NCI-H2171 (cell line): ENCODE measurements at places on chromosomes 7 and 10.

DNA sequence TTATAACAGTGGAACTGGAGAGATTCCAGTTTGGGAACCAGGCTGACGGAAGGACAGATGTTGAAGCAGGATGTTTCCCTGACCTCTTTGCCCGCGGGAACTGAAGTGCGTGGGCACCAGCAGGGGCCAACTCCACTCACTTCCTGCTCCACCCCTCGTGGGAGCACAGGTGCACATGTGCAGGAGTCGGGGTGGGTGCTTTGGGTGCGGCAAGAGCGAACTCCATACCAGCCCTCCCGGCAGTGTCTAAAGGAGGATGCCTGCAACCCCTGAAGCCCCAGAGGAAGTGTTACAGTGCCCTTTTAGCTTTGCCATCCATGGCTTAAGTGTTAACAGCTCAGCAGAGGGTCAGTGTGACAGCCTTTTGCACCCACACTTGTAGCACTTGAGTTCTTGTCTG lies 27.4 kb upstream of the UBE3C start:
- DNase-seq, result no peak

GRCh38 chr7:80618096-80618495 lies 20.3 kb upstream of the CD36 start:
- DNase-seq, result no peak

DNA sequence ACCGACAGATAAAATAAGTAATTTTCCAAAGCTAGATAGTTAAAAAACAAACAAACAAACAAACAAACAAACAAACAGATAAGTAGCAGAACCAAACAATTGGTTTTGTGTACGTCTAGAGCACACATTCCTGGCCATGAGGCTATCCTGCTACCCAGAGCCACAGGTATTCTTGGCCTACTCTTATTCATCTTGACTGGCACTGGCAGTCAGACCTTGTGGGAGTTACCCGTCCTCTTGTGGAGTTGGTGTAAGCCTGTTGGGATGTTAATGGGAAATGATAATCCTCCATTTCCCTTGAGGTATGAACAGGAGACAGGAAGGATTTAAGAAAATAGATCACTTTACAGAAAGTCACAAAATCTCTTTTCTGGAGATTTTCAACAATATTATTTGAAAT lies 142.4 kb upstream of the MEOX2 start:
- DNase-seq, result no peak

DNA sequence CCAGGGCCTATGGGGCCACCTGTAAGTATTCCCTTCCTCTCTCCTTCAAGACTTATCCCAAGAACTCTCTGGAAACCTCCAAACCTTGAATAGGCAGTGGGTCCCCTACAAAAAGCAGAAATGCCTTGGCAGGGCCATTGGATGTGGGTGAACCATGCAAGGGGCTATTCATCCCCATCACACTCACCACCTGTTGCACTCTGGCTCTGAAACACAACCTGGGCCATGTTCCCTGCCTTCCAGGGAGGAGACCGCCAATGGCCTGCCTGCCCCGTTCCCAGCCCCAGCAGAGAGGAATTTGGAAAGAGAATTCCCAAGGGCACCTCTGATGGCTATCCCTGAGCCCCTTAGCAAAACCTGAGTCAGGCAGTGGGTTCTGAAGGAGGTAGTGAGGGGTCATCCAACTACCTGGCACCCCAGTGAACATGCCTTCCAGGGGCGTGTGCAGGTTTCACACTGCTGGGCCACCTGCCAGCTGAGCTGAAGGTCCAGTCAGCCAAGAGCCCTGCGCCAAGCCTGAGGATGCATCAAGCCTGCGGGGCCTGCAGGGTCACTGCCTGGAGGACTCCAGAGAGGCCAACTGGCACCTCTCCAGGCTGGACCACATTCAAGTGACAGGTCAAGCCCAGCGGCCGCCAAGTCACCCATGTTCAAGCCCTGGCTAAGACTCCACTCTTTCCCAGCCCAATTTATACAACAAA lies 101.3 kb downstream of the COL13A1 start:
- DNase-seq, result no peak

DNA sequence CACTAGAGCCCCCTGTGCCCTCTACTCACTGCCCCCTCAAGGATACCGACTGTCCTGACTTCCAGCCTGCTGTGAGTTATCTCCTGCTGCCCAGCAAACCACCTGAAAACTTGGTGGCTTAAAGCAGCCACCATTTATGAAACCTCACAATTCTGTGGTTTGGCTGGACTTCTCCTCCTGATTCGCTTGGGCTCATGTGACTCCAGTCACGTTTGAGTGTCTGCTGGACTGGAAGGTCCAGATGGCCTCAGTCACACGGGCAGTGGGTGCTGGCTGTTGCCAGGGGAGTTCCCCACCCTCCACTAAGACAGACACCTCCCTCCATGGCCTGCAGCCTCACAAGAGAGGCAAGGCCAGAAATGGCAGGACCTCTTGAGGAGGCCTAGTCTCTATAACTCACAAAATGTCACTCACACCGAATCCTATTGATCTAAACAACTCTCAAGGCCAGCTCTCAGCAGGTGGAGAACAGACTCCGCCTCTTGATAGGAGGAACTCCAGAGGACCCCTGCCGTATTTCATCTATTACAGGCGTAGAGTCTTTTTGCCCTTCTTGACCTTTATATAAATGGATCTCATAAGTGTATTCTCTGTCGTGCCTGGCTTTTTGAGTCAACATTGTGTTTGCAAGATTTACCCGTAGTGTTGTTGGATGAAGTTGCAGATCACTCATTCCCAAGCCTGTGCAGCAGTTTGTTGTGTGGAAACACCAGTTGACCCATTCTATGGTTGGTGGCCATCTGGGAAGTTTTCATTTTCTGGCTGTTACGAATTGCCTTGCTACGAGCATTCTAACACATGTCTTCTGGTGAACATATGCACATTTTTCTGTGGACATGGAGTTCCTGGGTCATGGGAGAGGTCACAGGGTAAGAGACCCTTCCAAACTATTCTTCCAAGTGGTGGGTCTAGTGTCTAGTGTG lies 48.3 kb downstream of the ZMIZ1 start:
- no peak for DNase-seq

DNA sequence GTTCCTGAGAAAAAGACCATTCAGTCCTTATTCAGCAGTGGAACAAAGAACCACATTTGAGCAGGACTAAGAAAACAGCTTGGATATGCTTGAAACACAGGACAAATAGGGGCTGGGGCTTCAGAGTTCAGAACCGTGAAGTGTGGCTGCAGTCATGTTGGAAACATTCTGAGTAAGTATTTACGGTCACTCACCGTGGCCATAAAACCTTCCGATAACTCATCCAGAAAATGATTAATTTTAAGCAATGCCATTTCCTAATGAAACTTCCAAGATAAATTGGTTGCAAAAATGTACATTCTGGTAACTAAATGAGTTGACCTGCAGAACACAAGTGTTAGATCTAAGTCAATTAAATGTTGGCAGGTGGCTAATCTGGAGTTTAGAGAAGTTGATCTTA lies 279.2 kb downstream of the CXCL12 start:
- DNase-seq, result no peak

- DNase-seq, result no peak
These were observed 1.9 kb downstream of the NKX1-2 start for GRCh38 chr10:124447751-124448466.
